ENCODE measurements at places on chromosomes 7 and 10.
A peak's percentile ranks its signal among the peaks of the same experiment; 100 is the strongest.

- peak; percentile 56 for DNase-seq
Observed at GRCh38 chr10:122504610-122504950, 43.2 kb downstream of the HTRA1 start.

- DNase-seq = no peak
Observed at GRCh38 chr7:113790025-113790424, 128.8 kb downstream of the PPP1R3A start.

- DNase-seq = no peak
Observed at GRCh38 chr10:47078393-47079203, 167.4 kb downstream of the PTPN20 start.

DNA sequence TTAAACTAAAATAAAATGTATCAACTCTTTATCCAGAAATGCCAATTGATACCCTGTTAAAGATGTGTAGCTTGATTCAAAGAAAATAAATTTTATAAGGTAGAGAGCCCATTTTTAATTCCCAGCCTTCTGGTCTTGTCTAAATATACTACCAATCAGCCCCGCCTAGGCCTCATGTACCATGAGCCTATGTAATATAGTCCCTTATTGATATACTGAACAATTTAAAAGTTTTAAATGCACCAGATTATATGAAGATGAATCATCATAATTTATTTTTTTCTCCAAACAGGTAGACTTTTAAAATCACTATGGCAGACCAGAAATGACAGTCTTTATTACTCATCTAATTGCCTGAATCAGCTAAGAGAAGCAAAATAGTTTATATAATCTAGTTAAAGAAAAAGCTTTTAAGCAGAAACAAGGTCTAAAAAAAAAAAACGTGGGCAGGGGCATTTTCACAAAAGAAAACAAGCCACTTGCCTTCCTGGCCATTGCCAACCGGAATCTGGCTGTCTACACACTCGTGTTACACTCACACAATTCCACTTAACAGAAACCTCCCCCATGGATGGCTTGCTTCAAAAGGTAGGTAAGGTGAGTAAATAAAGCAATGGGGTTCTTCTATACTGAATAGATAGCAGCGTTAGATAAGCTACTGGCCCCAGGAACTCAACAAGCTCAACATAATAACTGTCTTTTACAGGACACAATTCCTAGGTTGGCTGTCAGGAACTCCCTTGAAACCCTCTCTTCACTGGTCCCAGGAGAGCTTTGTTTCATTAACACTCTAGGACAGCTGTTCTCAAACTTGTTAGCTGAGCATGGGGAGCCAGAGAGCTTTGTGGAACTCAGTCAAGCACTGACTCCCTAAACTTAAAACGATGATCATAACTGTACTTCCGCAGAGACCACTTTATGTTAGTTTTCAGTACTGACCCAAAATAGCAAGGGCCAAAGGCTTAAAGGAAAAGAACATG, 37.2 kb downstream of the RAPGEF5 start:
- no peak for DNase-seq

GRCh38 chr10:81730891-81731290, 144.1 kb upstream of the NRG3 start:
- no peak for DNase-seq

GRCh38 chr10:71229726-71230655, 17.6 kb downstream of the UNC5B start:
- DNase-seq = no peak

DNA sequence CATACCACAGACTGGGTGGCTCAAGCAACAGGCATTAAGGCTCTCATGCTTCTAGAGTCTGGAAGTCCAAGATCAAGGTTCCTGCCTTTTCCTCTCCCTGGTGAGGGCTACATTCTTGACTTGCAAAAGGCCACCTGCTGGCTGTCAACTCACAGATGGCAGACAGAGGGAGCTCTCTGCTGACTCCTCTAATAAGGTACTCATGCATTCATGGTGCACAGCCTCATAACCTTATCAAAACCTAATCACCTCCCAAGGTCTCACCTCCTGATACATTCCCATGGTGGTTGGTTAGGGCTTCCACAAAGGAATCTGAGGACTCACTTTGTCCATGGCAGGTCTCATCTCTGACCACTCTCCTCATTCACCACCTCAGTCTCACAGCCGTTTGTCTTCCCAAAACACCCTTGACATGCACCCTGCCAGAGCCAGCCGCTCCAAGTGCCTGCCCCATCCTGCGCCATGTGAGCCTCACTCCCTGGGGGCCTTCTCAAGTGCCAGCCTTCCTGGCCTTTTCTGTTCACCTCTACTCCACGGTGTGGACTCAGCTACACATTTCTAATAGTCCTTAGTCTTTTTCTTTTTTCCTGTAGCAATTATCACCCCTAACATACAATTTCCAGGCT, 400.3 kb upstream of the ADARB2 start:
- DNase-seq = no peak

- DNase-seq = no peak
Observed at GRCh38 chr10:28823501-28824075, 146.3 kb downstream of the BAMBI start.

- DNase-seq = no peak
Observed at GRCh38 chr7:158973941-158974785, 117.8 kb downstream of the DYNC2I1 start.

- no peak for DNase-seq
Observed at GRCh38 chr7:8338206-8338605, 76.2 kb upstream of the ICA1 start.

DNA sequence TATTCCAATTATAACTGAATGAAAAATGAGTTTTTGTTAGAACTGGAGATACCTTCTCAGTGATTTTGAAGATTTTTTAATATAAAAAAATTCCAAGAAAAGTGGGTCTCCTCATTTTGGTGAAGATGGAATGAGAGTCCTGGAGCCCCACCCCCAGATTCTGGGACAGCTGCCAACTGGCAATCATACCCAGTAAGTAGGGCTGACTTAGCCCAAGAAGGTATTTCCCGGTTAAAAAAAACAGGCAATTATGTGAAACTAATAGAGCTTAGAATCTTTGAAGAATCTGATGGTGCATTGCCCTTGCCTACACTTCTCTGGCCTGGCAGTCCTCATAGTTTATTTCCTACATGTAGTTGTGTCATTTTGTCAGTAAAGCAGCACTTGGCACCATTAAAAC, 52.8 kb upstream of the VWDE start:
- DNase-seq = no peak

Measured in anterior cingulate cortex (tissue), 58 donors.